Fibroblast of pulmonary artery (primary cell): ENCODE measurements at places on chromosomes 6 and 20.
A peak's percentile ranks its signal among the peaks of the same experiment; 100 is the strongest.

- DNase-seq = no peak
Observed at GRCh38 chr6:117338567-117338966, 73.2 kb downstream of the VGLL2 start.

- no peak for DNase-seq
Observed at GRCh38 chr6:139722530-139722929, 348.1 kb upstream of the CITED2 start.

GRCh38 chr6:73032586-73032985 is 192.7 kb downstream of the KHDC1L start:
- DNase-seq = peak; percentile 6

- no peak for DNase-seq
Observed at GRCh38 chr20:24779131-24779530, 169.9 kb upstream of the CST7 start.

DNA sequence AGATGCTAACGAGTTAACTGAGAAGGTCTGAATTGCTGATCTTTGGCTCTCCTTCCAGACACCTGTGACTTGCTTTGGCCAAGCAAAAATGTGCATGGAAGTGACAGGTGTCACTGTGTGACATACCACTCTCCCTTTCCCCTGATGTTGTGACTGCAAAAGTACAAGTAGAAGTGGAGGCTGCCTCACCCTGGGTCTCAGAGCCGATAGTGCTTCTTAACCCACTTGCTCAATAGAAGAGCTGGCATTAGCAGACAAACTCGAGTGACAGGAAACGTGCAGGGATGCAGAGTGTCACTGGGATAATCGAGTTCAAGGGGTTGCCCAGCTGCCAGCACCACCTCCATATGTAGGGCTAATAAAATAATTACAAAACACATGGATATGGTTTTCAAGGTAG is 16.4 kb upstream of the SPO11 start:
- no peak for DNase-seq

GRCh38 chr6:53411451-53411850 is 62.7 kb upstream of the ELOVL5 start:
- peak; percentile 55 for DNase-seq

GRCh38 chr6:15250187-15251168 is 4.6 kb downstream of the JARID2 start:
- DNase-seq = no peak

- peak; percentile 93 for DNase-seq
Observed at GRCh38 chr20:51156041-51156982, 133.4 kb upstream of the KCNG1 start.

DNA sequence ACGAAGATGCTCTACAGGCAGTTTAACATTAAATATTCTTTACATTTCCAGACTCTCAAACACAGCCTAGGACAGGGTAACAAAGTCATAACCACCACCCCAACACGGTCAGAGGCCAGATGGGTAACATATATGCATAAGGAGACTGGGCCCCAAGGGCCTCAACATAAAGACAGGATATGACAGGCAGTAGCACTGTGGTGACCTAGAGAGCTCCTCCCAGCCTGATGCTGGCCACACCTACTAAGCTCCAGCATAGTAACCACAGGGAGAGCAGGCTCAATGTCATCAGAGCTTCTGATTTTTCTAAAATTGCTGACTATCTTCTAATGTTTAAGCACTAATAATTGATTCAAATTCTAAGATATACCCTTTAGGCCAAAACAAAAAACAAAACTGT is 21.7 kb downstream of the SMLR1 start:
- DNase-seq = no peak

- DNase-seq = no peak
Observed at GRCh38 chr20:50371878-50372769, 138.1 kb upstream of the PTPN1 start.

DNA sequence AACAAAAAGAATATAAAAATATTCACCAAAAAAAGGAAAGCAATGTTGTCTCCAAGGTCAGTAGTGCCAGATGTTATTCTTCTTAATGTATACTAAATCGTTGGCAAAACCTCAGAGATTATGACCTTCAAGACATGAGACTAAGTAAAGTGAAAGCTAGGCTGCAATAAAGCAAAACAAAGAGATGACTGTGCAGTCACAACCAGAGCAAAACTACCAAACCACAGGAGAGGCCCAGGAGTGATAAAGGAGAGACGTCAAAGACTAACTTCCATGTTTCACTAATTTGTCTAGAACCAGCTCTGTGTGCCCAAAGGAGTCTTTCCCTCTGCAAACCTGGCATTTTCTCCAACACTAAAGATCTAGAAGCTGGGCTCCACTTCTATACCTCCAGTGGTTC is 155.9 kb upstream of the POU3F2 start:
- DNase-seq = no peak

DNA sequence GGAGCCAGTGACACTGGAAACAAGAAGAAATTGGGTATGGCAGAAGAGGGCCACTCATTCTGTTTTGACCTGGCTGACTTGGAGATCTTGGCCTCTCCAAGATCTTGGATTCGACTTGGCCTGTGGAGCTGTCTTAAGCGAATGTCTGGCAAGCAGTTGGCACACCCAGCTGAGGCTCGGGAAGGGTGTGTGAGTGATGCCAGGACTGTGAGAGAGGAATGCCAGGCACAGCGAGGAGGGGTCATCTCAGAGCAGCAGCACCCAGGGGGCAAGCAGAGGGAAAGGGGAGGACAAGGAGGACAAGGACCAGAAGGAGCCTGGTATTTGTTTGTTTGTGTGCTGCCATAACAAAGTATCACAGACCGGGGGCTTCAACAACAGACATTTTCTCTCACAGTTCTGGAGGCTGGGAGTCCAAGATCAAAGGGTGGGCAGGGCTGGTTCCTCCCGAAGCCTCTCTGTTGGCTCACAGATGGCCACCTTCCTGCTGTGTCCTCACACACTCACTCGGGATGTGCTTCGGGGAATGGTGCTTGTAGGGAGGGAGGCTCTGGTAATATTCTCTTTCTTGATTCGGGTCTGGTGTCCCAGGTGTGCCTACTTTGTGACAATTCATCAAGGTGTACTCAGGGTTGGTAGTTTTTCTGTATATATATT is 33.0 kb downstream of the RPP40 start:
- DNase-seq = no peak

- peak; percentile 13 for DNase-seq
Observed at GRCh38 chr20:41422953-41423352, 56.3 kb upstream of the EMILIN3 start.

- no peak for DNase-seq
Observed at GRCh38 chr20:51182571-51182970, 159.7 kb upstream of the KCNG1 start.

GRCh38 chr6:30842754-30843610 is 41.3 kb upstream of the DDR1 start:
- peak; percentile 59 for DNase-seq

DNA sequence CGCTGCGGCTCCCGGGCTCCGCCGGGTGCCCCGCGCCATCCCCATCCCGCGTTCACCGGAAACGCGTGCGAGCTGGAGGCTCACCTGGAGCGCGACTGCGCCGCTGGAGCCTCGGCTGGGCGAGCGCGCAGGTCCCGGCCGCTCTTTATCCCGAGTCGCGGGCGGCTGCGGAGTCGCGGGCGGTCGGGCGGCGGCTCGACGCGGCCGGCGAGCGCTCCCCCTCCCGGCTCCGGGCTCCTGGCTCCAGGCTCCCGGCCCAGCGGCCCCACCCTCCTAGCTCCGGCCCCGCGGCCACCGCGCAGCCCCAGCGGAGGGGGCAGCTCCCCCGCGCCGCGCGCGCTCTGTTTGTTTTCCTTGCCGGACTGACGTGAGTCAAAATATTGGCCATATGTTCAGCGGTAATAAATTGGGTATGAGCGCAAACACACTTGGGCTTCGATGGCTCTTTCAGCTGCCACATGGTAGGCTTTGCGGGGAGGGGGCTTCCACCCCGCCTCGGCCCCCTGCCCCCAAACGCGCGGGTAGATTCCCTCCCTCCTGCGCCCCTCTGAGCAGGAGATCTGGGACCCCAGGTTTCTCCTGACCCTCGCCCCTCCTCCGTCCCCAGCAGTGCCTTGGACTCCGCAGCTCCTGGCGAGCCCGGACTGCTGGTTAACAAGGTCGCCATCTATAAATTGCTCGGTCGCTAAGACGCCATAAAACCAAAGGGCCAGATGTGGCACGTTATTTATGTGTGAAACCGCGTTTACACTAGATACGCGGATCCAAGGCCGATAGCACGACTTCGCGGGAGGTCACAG is 8.8 kb upstream of the NKX2-2 start:
- DNase-seq = no peak

DNA sequence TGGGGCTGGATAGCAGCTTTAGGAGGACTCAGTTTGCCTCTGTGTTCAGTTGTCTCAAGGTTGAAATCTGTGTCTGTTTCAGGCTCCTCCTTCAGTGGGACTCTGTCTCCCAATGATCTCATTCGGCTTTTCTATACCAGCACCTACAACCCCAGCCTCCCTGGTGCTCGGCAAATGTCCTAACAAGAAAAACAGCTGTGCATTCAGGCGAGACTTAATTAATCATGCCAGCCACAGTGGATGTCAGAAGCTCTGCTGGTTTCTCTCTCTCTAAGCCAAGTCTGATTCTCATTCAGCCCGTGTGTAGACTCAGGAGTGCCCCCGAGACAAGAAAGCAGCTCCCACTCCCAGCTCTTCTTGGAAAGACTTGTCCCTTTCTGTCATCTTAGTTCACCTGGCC is 46.8 kb downstream of the SUN5 start:
- DNase-seq = no peak

GRCh38 chr20:48766205-48766604 is 61.6 kb downstream of the PREX1 start:
- DNase-seq = no peak

DNA sequence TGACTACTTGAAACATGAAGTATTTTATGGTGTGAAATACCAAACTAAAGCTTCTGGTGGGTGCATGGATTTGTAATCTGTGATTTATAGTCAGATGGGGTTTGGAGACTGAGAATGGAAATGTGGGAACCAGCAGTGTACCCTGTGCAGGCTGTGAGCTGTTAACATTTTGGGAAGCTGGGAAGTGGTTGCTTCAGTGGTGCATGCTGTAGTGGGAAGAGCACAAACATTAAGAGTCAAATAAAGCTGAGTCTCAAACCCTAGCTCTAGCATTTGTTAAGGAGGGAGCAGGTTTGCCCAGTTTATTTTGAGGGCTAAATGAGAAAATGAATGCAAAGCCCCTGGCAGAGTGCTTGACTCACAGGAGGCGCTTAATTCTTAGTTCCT is 235.7 kb downstream of the ZFAND3 start:
- no peak for DNase-seq

GRCh38 chr6:16762268-16762549 is 949 bp upstream of the ATXN1 start:
- no peak for DNase-seq

DNA sequence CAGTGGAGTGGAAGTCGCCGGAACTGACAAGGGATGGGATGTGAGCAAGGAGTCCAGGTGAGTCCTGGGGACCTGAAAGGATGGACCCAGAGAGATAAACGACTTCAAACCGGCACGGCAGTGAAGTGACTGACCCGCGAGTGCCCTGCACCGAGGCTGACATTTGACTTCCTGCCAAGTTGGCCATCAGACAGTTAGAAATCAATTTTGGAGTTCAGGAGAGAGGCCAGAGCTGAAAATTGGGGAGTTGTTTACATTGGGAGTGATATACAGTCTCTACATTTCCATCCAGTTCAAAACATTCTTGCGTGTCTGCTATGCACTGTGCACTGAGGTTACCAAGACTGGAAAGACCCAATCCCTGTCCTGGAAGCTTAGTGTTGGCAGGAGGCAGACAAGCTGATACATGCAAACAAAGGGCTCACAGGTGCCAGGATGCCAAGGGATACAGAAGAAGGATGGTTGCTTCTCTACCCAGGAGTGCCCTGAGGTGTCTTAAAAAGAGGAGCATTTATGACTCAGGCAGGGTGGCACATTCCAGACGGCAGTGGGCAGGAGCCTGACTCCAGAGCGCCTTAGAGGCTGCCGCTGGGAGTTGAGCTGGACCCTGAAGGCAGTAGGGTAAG is 186.6 kb downstream of the MTHFD1L start:
- DNase-seq = no peak

DNA sequence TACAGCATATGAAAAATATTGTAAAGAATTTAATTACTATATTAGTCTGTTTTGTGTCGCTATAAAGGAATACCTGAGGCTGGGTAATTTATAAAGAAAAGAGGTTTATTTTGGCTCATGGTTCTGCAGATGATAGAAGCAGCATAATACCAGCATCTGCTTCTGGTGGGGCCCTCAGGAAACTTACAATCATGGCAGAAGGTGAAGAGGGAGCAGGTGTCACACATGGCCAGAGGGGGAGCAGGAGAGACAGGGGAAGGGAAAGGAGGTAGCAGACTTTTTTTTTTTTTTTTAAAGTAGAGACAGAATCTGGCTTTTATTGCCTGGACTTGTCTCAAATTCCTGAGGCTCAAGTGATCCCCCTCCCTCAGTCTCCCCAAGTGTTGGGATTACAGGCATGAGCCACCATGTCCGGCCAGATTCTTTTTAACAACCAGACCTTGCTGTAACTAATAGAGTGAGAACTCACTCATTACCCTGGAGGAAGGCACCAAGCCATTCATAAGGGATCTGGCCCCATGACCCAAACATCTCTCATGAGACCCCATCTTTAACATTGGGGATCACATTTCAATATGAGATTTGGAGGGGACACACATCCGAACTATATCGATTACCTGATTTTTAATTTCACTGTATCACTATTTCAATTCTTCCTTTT is 64.6 kb downstream of the MAN1A1 start:
- DNase-seq = no peak

- peak; percentile 83 for DNase-seq
Observed at GRCh38 chr6:121435444-121436069, at the start of gene GJA1. Gene GJA1 (plus strand): TSS chr6:121435646. CDS start chr6:121446848, 11,202 bp downstream.

DNA sequence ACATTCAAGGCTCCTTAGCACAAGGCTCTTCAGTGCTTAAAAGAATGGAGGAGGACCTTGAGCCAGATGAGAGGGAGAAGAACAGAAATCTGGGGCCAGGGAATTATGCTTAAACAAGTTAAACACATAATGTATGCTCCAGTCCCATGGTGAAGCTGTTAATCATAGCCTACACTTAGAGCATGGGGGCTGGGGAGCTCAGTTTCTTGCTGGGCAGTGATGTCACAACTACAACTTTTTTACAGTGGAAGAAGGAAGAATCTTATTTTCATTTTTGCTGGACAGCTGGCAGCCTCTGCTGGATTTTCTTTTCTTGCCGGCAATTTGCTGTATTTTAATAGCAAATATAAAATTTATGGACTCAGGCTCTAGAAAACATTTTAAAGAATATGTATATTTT is 432.5 kb downstream of the CD109 start:
- peak; percentile 10 for DNase-seq

GRCh38 chr6:139905404-139906052 is 531.1 kb upstream of the CITED2 start:
- DNase-seq = peak; percentile 29

GRCh38 chr6:158784505-158784904 is 34.7 kb downstream of the EZR start:
- DNase-seq = peak; percentile 48

DNA sequence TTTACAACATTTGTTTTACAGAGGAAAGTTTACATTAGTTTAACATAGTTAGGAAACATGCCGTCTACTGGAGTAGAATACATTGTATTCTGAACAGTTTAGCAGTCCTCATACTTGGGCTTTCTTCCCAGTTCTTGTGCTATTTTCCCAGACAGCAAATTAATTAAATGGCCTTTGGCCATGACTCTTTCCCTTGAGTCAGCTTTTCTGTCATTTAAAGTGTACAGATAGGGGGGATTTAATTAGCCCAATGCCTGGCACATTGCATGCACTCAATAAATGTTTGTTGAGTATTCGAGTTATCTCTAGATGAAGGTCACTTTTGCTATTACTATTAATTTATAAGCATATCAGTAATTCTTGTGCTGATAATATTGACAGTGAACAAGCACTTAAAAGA is 1.6 kb downstream of the TMEM244 start:
- DNase-seq = no peak
